ENCODE measurements at places on chromosomes 2 and 18. TPM values are rescaled to one million over a fixed set of nuclear protein-coding genes. Genes with fewer than 3 reads are reported as not detected.

DNA sequence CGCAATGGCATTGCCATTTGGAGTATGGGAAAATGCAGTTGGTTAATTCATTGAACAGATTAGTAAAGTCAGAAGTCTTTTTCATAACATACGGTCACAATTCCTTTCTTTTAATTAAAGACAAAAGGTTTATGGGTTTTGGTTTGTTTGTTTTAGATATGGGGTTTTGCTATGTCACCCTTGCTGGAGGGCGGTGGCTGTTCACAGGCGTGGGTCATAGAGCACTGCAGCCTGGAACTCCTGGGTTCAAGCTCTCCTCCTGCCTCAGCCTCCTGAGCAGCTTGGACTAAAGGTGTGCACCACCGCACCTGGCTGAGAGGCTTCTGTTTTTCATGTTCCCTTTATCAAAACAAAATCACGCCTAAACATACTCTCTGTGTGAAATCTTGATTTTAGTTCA is 18.7 kb upstream of the ELAC1 start:
- H3K36me3 ChIP-seq = peaks cover 6% of the 10 kb centered on the region
- H3K4me3 ChIP-seq = no peak overlapping the region
- no peak for DNase-seq
- no peak overlapping the region for H3K27ac ChIP-seq

DNA sequence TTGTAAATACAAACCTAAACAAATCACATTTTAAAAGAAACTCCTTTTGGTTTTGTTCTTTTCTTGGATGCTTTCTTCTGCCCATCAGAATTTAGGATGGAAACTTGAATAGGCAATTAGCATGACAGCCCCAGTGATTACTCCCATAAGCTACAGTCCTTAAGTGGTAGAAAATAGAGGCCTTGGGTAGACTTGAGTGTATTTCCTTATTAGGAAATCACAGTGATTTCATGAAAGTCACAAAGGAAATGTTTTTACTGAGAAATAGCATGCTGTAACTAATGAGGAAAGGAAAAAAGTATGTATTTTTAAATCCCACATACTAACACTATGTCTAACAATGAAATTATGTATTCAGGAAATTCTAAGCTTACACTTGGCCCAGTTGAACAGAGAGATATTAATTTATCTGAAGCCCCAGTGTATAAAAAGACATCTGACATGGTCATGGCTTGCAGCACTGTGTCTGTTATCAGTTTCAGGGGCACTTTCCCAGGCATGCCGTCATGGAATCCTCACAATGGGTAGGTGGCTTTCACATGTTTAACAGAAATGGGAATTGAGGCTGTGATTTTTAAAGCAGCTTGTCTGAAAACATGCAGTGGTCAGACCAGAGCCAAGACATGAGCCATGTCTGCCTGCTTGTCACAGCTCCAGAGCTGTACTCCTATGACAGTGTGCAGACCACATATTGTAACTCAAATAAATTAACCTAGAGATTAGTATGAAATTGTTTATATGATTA is 79.7 kb upstream of the TRIB2 start:
- peak overlapping the region; percentile 71 for H3K27ac ChIP-seq
- H3K4me3 ChIP-seq = no peak overlapping the region
- H3K4me1 ChIP-seq = peaks cover 14% of the 10 kb centered on the region
- no peak for DNase-seq

SNRNP27 gene
- 48.7 TPM for total RNA-seq

DNA sequence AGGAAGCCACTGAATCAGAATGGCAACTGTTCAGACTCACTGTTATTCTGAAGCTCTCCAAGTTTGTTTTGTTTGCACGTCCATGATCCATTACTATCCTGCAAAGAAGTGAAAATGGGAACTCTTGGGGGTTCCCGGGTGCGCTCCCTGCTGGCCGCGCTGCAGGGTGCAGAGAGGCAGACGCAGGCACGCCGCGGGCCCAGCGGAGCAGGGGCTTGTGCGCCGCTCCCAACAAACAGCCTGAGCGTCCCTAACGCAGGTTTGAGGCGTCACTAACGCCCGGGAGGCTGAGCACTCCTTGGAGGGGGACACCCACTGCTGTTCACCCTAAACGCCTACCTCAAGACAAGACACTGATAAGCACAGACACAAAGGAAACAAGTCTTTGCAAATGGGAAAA is 14.3 kb upstream of the PIEZO2 start:
- peak overlapping the region; percentile 7 for H3K4me3 ChIP-seq
- no peaks in the 10 kb centered on the region for H3K27me3 ChIP-seq
- no peaks in the 10 kb centered on the region for H3K36me3 ChIP-seq
- H3K27ac ChIP-seq = peak overlapping the region; percentile 36

All from mesothelial cell of epicardium (in vitro differentiated cells).